ENCODE measurements at places on chromosomes 13 and 19. TPM values are rescaled to one million over a fixed set of nuclear protein-coding genes. Genes with fewer than 3 reads are reported as not detected.
A peak's percentile ranks its signal among the peaks of the same experiment; 100 is the strongest.

DNA sequence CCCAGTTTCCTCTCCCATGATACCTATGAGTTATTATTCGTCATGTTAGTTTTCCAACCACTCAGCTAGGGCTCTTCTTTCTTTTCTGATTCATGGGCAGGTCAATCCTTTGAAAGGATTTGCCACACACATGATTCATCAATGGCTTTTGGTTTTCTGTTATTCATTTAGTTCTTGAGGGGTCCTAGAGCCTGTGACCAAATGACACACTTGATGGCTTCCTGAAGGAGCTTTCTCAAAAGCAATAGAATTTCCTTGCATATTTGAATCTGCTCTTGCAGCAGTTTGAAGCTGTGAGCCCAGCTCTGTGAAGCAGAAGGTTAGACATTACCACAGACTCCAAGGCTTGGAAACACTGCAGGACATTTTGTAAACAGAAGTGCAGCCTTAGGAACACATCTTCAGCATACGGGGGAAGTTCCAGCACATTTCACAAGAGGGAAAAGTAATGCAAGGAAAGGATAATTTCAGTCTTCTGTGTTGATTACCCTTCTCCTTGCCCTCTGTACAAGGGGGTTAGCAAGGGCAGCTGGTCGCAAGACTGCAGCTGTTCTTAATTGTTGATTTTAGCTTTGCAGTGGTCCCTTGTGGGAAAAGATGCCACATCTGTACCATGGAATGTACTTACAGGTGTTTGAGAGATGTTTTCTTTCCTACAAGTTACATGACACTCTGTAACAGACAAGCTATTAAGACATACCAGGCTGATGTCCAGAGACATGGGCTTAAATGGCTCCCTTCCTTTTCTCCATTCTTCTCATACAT, 338.6 kb downstream of the KCNRG start:
- peak; percentile 17 for DNase-seq
- H3K27ac ChIP-seq = no peak overlapping the region
- H3K4me1 ChIP-seq = peaks cover 10% of the 10 kb centered on the region

- DNase-seq = no peak
- H3K4me1 ChIP-seq = no peaks in the 10 kb centered on the region
- H3K27ac ChIP-seq = no peak overlapping the region
- no peaks in the 10 kb centered on the region for H3K27me3 ChIP-seq
- no peaks in the 10 kb centered on the region for H3K36me3 ChIP-seq
- H3K4me3 ChIP-seq = no peak overlapping the region
Measured at GRCh38 chr13:111511805-111512504, 191.5 kb downstream of the TEX29 start.

DNA sequence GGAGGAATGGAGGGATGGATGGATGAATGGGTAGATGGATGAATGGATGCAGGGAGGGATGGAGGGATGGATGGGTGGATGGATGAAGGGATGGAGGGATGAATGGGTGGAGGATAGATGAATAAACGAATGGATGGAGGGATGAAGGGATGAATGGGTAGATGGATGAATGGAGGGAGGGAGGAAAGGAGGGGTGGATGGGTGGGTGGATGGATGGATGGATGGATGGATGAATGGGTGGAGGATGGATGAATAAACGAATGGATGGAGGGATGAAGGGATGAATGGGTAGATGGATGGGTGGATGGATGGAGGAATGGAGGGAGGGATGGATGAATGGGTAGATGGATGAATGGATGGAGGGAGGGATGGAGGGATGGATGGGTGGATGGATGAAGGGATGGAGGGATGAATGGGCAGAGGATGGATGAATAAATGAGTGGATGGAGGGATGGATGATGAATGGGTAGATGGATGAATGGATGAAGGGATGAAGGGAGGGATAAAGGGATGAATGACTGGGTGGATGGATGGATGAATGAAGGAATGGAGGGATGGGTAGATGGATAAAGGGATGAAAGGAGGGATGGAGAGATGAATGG, 33.0 kb upstream of the TPM4 start:
- no peak for DNase-seq
- no peaks in the 10 kb centered on the region for H3K36me3 ChIP-seq
- H3K4me3 ChIP-seq = no peak overlapping the region

The MATK gene
- 0.44 TPM for polyA plus RNA-seq

- H3K27me3 ChIP-seq = no peaks in the 10 kb centered on the region
- no peak overlapping the region for H3K27ac ChIP-seq
- no peak for DNase-seq
- no peaks in the 10 kb centered on the region for H3K4me1 ChIP-seq
- no peak overlapping the region for H3K4me3 ChIP-seq
Measured at GRCh38 chr13:79966493-79966895, 374.4 kb downstream of the SPRY2 start.

The BRSK1 gene
- polyA plus RNA-seq = not detected
